ENCODE measurements at places on chromosomes 12 and 14.

DNA sequence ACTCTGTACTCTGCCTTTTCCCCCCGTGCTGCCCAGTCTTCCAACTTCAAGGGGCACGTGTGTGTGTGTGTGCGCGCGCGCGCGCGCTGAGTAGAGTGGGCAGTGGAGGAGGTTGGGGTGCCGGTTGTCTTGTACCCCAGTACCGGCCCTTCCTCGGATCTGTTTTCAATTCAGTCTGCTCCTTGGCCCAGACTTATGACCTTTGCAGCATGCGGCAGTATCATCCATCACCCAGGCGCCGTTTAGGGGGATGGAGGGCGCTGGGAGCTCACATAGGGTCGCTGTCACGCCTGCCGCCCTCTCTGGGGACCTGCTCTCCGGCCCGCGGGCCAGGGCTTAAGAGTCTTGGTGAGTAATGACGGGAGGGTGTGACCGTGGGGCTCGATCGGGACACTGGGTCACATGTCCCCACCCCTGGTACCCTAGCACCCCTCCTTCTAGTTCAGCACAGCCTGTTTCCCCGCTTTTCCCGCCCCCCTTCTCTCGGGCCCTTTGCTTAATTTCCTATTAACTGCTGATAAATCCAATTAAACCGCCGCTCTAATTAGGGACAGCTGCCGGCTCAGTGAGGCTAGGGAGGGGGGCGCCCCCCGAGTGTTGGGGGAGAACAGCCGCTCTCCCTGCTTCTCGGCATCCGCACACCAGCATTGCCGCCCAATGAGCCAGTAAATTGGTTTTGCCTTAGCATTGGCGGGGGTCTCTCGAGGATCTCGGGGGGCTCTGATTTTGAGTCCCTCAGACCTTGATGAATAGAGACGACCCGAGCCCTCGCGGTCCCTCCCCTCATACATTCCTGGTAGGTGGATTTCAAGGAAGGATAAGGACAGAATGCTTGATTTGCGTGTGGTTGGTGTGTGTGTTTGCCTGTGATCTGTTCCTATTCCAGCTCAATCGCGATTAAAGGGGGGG lies 9.3 kb downstream of the STAC3 start:
- DNase-seq: peak; percentile 76

DNA sequence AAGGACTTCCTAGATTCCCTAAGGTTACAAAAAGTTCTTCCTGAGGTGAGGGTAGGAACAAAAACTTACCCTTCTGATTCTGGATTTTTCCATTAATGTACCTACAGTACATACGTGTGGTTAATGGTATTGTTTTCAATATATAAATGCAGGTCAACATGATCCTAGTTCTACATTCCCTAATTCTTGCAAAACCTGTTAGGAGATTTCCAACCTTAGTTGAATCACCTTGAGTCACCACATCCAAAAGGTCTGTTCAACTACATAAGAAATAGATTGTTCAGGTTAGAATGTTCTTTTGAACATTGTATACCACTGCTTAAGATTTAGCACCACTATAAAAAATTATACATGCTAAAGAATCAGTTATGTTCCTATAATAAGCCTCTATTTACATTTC lies 118.9 kb downstream of the GARIN6 start:
- no peak for DNase-seq

- DNase-seq: peak; percentile 10
Measured at GRCh38 chr12:111616177-111616623, 17.1 kb upstream of the ATXN2 start.

- no peak for DNase-seq
Measured at GRCh38 chr14:102854091-102854703, 68.3 kb upstream of the AMN start.

DNA sequence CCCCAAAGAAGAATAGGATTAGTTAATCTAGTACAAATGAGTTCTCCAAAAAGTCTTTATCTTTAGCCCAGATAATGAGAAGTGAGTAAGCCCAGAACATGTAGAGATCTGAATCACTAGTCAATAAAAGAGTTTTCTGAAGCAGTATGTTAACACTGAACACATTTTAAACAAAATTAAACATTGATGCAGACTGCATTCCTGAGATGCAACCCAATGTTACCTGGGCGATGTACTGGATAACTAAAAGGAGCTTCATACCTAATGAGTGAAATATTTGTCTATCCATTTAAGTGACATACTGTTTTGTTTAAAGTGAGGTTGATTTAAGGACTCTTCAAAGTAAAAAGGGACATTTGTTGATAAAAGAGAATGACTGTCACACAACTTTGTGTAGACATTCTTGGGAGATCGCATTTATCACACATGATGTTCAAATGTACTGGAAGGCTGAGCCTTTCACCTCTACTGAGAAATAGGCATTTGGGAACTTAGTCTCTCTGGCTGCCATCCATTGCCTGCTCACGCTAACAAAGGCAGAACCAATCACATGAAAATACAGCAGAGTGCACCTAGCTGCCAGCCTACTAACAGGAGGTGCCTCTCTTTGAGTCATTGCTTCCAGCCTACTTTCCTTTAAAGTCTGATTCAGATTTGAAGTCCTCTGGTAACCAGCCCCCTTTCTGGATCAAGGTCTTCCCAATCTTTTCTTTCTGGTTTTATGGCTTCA lies 287.7 kb downstream of the BTG1 start:
- DNase-seq: no peak

- peak; percentile 59 for DNase-seq
Measured at GRCh38 chr12:44875417-44875953, 630 bp downstream of the NELL2 start.

GRCh38 chr12:111359231-111359913 lies 9.5 kb downstream of the PHETA1 start:
- no peak for DNase-seq

DNA sequence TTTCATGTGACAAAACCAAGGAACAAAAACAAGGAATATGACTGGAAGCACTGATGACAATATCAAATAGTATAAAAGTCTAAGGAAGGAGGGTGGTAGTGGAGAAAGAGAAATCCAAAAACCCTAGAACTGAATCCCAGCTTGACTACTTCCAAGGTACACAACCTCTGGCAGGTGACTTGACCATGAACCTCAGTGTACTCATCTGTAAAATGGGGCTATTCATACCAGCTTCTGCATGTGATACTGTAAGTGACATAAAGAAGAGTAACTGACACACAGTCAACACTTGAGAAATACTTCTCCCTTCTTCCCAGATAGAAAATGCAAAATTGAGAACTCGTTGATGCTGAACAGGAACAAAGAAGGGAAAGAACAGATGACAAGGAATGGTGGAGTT lies 10.3 kb upstream of the DPF3 start:
- no peak for DNase-seq

DNA sequence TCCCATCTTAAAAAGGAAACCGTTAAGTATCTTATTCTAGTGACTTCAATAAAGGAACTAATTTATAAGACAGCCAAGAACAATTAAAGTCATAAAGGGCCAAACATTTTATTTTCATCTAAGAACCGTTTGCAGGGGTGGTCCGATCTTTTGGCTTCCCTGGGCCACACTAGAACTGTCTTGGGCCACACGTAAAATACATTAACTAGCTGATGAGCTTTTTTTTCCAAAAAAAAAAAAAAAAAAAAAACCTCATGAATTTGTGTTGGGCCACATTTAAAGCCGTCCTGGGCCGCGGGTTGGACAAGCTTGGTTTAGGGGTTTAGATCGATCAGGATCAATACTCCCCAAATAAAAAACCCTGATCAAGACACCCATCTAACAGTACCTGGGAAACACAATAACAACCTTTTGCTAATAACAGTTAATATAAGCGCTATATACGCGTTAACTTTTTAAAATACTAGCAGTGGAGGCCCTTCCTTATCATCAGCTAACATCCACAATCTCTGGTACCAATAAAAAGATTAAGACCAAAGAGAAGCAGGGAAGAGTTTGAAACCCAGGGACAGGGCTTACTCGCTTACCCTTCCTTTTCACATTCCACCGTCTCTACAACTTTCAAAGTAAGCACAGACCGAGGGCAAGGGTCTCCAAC lies 1.1 kb downstream of the NAP1L1 start:
- DNase-seq: no peak

DNA sequence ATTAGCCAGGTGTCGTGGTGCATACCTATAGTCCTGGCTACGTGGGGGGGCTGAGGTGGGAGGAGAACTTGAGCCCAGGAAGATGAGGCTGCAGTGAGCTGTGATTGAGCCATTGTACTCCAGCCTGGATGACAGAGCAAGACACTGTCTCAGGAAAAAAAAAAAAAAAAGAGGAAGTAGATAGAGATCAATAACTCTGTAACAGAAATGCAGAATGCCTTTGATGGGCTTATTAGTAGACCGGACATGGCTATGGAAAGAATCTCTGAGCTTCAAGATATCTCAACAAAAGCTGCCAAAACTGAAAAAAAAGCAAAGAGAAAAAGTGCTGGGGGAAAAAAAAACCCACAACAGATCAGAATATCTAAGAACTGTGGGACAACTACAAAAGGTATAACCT lies 37.5 kb downstream of the GPR68 start:
- DNase-seq: no peak

- no peak for DNase-seq
Measured at GRCh38 chr14:34383839-34384238, 78.2 kb downstream of the SPTSSA start.

DNA sequence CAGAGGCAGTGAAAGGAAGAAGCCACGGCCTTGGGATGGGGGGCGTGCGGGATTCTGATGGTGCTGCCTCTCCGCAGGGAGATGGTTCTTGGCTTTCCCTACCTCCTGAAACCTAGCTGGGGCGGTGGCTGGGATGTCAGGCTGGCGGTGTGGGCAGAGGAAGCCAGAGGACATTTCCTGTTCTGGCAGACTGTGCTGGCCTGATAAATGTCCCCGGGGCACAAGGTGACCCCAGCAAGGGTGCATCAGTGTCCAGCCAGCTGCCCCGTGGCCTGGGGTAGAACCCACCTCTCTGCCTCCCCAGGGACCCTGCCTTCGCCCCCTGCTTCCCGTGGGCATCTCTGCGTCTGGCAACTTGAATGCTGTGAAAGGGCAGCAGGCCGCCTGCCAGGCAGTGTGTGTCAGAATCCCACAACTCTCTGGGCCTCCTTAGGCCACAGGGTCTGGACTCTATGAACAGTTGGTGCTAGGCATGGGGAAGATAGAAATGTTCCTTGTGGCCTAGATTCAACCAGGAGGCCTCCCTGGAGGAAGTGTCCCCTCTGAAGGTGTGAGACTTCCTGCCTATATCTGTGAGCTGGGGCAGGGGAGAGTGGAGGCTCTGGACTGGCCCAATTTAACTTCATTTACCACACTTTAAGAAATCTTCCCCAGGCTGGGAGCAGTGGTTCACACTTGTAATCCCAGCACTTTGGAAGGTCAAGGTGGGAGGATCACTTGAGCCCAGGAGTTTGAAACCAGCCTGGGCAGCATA lies 4.9 kb downstream of the SH2B3 start:
- DNase-seq: peak; percentile 82

GRCh38 chr12:100484183-100484886 lies 10.7 kb downstream of the NR1H4 start:
- no peak for DNase-seq

DNA sequence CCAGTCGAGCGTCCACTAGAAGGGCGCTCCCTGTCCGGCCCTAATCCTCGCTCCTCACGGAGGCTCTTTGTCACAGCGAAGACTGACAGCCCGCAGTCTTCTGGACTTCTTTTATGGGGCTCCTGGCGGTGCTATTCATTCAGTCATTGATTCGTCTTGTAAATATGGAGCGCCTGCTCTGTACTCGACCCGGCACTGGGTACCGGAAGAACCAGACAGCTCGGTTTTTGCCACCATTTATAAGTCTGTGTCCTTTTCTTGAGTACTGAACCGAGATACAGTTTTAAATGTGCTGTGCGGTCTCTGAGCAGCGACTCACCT lies 570 bp downstream of the DMAC2L start:
- DNase-seq: no peak

DNA sequence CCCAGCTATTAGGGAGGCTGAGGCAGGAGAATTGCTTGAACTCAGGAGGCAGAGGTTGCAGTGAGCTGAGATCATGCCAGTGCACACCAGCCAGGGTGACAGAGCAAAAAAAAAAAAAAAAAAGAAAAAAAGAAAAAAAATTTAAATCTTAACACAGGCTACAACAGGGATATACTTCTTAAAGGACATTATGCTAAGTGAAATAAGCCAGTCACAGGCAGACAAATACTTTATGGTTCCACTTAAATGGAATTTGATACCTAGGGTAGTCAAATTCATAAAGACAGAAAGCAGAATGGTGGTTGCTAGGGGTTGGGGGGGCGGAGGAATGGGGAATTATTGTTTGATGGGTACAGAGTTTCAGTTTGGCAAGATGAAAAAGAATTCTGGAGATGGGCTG lies 14.8 kb upstream of the PPTC7 start:
- no peak for DNase-seq

DNA sequence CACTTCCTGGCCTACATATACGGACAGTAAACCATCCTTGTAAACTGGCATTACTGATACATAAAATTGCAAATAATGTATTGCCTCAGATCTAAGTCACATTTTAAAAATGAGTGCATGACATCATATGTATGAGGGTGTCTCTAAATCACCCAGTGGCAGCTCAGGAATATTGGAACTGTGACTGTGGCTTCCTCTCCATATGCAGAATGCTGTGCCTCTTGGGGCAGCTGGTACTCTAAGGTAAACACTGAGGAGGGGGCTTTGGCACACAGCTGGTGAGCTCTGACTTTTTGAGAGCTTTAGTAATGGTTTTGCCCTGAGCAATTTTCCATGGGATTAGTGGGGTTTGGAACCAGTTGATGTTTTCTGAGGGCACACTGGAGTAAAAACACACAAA lies 263.7 kb downstream of the BMP4 start:
- no peak for DNase-seq

Data from spleen (tissue), 13 donors.